Smooth muscle cell of the brain vasculature (primary cell): ENCODE measurements at places on chromosomes 5 and 9.

- peak; percentile 69 for DNase-seq
Measured at GRCh38 chr9:4855841-4856240, 63.1 kb downstream of the RCL1 start.

DNA sequence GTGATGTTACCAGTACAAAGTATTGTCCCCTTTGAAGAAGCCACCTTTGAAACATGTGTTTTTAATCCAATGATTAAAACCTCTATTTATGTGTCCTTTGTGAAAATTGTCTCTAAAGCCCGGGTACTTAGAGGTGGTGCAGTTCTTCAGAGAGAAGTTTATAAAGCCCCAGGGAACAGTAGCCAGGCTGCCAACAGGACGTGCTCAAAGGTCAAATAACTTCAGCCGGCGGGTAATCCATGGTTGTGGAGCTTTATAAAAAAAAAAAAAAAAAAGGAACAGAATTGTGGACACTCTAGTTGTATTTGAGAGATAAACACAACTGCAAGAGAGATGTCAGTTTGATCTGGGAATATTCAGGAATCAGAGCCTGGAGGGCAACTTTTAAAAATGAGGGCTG lies 57.9 kb upstream of the CTNND2 start:
- no peak for DNase-seq

- no peak for DNase-seq
Measured at GRCh38 chr5:139574641-139575312, 13.6 kb downstream of the UBE2D2 start.

DNA sequence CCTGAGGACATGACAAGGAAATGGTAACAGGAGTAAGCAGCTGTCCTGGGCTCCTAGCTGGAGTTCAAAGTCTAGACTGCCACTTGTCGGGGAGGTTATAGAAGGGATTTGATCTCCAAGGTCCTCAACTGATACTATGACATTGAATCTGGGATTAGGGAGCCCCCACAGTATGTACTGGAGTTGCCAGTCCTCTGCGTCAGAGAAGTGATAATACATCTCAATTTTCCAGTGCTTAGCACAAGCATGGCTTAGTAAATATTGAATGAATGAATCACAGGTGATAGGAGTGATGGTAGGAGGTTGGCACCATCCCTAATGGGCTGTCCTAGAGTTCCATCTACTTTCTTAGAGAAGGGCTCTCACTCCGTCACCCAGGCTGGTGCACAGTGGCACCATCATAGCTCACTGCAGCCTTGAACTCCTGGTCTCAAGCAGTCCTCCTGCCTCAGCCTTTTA lies 6.2 kb upstream of the TPM2 start:
- no peak for DNase-seq

GRCh38 chr9:133519693-133520092 lies 5.1 kb downstream of the MYMK start:
- DNase-seq: no peak

GRCh38 chr5:113179156-113179555 lies 202.6 kb downstream of the DCP2 start:
- DNase-seq: no peak

GRCh38 chr5:154300207-154300883 lies 109.8 kb downstream of the GALNT10 start:
- DNase-seq: no peak

DNA sequence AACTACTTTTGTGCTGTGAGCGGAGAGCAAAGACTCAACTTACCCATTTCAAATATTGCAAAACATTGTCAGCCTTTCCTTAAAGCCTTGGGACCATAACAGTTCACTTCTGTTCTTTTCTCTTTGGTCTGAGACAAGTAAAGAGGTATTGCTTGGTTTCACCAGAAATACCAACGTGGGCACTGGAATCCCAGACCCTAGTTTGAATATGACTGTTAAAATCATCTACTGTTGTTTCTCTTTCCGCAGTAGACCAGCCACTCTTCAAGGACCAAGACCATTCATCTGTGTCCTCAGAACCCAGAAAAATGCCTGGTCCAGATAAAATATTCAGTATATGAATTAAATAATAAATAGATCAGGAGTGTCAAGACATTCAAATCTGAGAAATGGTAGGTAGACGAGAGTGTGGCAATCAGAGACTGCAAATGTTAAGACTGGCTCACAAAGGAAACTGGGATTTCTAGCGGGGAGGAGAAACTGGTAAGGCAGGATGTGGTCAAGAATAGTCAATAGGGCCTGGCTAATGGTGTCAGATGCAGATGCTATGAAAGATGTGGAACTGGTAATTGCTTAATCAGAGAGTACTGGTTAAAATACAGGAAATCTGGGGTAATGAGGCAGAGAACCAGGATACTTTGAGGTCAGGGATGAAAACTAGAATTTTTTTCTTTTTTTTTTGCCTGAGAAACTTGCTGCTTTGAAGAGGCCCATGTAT lies 82.1 kb upstream of the IL33 start:
- no peak for DNase-seq

GRCh38 chr5:14215901-14216300 lies 72.8 kb downstream of the TRIO start:
- DNase-seq: no peak

DNA sequence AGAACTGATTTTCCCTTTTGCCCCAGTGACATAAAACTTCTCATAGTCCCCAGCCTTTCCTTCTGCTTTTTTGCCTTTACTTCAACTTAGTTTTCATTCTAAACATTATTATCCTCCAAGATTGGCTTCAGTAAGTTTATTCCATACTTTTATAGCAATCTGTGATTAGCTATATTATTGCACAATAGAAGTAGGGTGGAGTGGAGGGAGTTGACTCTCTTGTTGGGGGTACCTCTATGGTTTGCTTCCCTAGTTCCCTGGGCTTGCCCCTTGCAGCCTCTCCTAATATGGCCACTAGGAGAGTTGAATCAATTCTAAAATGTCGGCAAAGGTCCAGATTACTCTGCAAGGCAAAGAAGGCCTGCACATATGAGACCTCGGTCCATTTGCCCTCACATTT lies 36.4 kb upstream of the TYRP1 start:
- DNase-seq: no peak

- DNase-seq: no peak
Measured at GRCh38 chr5:29161399-29162291, 2031.8 kb upstream of the CDH6 start.
